ENCODE measurements at places on chromosomes 16 and 17.
A peak's percentile ranks its signal among the peaks of the same experiment; 100 is the strongest.

DNA sequence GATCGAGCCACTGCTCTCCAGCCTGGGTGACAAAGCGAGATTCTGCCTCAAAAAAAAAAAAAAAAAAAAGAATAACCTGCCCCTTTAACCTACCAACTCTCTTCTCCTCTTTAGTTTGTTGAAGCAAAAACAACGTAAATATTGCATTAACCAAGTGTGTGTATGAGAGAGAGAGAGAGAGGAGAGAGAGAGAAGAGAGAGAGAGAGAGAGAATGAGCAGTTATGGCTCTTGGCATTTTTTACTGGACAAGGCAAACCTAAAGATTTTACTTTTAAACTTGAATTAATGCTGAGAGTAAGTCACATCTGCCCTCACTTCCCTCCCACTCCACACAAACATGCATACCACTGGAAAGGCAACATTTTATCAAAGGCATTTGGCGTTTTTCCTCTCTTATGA, 3.0 kb upstream of the SLFN5 start:
- no peak for DNase-seq

- no peak for DNase-seq
These were observed 22.7 kb downstream of the MAPT start for GRCh38 chr17:45917081-45917480.

DNA sequence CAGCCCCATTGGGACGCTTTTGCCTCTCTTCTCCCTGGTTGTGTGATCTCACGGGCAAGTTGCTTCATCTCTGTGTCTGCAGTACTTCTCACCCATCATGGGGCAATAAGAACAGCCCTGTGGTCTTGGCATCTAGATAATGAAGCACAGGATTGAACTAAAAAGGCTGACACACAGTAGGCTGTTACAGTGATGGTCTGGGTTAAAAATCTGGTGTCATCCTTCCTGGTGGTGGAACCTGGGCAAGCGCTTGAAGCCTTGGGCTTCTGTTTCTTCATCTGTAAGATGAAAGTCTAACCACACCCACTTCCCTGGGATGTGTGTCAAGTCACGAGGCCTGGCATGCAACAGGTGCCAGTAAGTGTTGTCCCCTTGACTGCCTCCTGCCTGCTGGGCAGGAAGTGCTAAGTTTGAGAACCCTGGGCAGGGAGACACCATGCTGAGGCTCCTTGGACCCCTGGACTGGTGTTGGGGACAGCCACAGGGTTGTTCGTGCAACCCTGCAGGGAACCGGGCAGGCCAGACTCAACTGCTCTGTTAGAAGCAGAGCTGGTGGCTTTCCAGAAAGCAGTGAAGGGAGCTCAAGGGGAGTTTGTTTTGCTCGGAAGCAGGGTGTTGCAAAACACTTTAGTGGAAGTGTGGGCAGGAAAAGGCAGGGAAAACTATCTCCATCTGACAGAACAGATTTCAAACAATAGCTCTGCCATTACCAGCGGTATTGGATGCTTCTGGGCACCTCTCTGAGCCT, 5.9 kb upstream of the MAP2K3 start:
- no peak for DNase-seq

DNA sequence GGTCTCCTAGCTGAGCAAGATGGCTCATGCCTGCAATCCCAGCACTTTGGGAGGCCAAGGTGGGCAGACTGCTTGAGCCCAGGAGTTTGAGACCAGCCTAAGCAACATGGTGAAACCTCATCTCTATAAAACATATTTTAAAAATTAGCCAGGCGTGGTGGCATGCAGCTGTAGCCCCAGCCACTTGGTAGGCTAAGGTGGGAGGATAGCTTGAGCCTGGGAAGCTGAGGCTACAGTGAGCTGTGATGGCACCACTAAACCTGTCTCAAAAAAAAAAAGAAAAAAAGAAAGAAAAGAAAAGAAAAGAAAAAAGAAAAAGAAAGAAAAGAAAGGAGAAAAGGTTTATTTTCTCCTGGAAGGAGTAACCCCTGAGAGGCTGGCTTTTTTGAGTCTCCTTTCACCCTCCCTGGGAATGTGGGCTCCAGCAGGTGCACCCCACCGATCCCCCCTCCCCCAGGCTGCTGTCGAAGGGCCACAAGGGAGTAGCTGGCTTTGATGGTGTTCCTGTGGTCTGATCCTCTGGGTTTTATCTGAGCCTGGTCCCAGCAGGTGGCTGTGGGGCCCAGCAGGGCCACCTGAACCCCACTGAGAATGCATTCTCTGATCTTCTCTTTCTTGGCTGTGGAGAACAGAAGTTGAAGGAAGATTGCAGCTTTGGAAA, 29.9 kb upstream of the TNRC6C start:
- DNase-seq = no peak

GRCh38 chr17:51231999-51232398, 27.9 kb downstream of the MBTD1 start:
- DNase-seq = no peak

- DNase-seq = no peak
These were observed 975 bp downstream of the SNX29 start for GRCh38 chr16:11977376-11978041.

DNA sequence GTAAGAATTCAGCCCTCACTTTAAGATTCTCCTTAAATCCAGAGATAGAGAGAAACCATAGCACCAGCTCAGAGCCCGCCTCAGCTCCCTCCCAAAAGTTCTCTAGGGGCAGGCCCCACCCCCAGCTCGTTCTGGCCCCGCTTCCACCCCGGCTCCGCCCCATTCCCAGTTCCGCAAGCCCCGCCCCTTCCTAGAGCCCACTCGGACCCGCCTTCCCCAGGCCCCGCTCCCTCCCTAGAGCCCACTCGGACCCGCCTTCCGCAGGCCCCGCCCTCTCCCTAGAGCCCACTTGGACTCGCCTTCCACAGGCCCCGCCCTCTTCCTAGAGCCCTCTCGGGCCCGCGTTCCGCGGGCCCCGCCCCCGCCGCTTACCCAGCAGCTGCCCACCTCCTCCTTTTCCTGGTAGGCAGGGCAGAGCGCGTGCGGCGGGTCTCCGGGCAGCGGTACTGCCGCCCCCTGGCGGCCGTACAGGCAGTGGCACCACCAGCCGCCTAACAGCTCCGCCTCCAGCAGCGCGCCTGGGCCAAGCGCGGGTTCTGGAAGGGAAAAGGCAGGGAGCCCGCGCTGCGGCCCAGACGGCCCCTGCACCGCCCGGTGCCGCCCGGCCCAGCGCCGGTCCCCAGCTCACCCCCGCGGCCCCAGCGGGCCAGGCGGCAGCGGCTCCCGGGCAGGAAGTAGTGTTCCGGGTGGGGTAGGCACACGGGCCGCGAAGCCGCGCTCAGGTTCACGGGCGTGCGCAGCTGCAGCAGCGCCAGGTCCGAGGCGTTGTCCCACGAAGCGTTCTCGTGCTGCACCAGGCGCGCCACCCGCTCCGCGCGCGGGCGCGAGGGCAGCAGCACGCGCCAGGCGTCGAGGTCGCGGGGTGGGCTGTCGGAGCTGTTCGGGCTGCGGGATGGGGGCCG, 6.8 kb upstream of the PRSS8 start:
- DNase-seq = peak; percentile 99

- DNase-seq = no peak
These were observed 4.1 kb upstream of the FOXF1 start for GRCh38 chr16:86505899-86506864.

DNA sequence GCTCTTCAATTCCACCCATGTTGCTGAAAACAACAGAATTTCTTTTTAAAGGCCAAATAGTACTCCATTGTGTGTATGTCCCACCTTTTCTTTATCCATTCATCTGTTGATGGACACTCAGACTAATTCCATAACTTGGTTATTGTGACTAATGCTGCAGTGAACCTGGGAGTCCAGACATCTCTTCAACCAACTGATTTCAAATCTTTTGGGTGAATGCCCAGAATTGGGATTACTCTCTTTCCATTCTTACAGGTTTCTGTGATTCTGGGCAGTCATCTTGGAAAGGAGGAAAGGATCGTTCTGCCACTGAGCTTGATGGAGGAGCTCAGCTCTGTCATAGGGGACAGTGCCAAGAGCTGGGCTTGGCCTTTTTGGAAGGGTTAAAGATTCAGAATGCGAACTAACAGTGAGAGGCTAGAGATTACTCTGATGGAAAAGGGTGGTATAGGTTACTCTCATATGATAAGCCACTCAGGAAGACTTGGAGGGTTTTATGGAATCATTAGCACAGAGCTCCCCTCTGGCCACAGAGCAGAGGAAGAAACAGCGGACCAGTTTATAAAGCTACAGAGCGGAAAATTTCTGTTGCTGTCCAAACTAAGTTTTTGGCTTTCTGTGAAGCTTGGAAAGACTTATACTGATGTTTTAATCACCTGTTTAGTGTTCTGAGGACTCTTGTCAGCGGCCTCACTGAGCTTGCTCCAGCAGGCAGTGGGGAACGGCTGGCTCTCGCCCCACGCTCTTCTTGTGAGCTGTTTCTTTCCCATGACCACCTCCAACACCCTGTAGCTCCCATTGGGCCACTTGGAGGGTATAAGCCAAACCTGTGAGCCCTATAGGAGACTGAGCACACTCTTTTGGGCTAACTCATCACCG, 48.3 kb downstream of the HIC1 start:
- DNase-seq = no peak

DNA sequence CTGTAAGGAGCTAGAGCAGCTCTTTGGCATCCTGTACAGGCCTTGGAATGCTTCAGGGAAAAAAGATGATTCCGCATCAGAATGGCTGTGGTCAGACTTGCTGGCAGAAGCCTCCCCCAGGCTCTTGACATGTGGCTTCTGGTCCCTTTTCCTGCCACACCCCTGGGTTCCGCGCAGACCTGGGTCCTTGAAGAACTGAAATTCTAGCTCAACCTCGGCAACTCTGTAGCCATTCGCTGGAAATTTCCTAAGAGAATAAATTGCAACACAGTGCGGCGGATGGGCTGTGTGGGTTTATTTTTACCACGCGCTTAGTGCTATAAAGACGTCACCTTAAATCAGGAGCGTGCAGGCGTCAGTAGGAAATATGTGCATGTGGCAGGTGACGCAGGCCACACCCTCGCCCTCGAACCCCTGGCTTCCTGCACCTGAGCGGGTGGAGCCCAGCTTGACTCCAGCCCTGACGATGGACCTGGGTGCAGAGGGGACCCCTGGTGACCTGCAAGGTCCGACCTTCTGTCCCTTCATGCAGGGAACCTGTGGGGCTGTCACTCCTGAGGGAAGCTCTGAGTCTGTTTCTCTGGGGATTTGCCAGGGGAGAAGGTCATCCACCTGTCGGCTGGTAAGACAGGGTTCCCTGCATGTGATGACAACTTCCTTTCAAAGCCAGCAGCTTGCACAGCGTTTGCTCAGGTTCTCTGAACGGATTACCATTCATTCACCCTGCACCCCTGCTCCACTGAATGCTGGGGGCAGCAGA, 46.3 kb downstream of the METRNL start:
- DNase-seq = no peak

DNA sequence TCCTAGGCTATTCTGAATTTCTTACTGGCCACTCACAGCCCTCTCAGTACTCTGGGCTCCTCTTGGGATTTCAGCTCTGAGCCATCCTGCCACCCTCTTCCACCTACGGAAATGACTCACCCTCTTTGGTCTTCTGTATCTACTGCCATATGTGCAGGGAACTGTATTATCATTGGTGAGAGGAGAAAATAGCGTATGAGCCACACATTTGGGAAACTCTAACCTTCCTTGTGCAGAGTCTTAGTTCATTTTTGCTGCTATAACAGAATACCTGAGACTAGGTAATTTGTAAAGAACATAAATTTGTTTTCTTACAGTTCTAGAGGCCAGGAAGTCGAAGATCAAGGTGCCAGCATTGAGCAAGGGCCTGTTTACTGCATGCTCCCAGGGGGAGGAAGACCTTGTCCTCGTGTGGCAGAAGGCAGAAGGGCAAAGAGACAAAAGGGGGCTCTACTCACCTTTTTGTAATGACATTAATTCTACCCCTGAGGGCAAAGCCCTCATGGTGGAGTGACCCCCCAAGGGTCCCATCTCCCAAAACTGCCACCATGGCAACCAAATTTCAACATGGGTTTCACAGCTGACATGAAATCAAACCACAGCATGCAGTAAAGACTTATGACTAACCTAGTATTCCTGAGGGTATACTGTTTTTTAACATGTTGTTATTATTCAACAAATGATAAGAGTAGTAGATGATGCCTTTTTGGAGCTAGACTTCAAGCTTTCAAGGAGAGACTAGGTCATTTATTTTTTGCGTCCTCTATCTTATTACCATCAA, 191.8 kb downstream of the PRKCA start:
- no peak for DNase-seq

DNA sequence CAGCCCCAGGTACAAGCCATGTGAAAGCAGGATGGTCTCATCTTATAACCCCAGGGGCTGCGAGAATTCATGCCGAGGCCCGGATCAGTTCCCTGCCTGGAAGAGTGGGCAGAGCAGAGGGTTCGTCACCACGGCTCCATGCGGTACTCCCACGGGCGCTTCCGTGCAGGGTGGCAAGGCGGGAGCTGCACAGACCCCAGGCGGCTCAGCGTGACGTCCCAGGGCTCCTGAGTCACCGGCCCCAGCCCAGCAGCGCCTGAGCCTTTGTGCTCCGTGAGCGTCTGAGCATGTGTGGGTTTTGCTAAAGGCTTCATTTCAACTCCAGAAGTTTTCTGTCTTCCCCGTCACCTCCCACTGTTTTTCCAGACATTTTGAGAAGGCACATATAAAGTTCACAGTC, 71.2 kb upstream of the CHMP6 start:
- DNase-seq = no peak

DNA sequence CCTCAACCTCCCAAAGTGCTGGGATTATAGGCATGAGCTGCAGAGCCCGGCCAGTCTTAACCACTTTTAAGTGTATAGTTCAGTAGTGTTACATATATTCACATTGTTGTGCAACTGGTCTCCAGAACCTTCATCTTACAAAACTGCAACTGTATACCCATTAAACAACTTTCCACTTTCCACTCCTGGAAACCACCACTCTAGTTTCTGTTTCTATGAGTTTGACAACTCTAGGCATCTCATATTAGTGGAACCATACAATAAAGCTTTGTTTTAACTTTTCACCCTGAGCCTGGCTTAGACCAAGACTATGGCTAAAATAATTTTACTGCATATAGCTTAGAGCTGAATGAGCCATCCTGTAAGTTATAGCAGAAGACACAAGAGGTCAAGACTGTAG, 108.0 kb upstream of the GOT2 start:
- DNase-seq = no peak

DNA sequence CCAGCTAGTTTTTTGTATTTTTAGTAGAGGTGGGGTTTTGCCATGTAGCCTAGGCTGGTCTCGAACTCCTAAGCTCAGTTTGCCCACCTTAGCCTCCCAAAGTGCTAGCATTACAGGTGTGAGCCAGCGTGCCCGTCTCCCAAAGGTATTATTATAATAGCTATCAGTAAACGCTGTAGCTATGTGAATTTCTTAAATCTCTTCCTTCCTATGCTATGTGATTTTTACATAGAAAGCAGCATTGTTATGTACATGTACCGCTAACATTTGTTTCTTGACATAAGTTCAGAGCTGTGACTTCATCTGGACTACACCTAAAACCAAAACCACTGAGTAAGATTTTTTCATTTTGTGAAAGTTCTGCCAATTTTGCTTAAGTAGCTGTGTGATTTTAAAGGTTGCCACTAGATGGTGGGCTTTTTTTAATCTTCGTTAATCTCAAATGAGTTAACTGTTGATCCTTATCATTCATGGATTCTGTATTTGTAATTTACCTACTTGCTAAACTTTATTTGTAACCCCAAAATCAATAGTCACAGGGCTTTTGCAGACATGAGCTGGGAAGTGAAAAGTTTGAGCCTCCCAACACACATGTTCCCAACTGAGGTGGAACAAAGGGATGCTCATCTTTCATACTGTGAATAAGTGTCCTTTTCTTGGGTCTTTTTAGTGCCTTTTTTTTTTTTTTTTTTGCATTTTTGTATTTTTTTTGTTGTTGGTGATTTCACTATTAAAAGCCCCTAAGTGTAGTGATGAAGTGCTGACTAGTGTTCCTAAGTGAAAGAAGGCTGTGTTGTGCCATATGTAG, 21.9 kb downstream of the PRKAR1A start:
- no peak for DNase-seq

Measured in iPS-NIHi11 (cell line).